ENCODE measurements at places on chromosomes 1 and 21.

DNA sequence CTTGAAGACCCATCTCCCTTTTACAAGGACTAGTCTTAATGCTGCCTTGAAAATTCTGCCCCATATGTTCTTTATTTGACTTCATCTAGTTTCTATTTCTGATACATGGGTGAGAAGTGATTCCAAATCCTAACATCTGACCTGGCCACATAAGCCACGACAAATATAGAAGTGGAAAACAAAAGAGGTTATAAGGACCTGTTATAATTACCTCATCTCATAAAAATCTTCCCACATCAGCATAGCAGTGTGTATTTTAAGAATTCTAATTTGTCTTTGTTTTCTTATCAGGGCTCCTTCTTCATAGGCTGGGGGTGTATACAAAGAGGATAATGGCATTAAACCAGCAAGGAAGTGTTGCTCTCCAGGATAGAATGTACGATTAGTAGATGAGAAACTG is 1007.4 kb downstream of the TTLL7 start:
- no peak for DNase-seq

- DNase-seq, result no peak
Observed at GRCh38 chr21:21788591-21788990, 790.4 kb downstream of the NCAM2 start.

- no peak for DNase-seq
Observed at GRCh38 chr1:101178341-101178687, 58.5 kb upstream of the S1PR1 start.

- DNase-seq, result no peak
Observed at GRCh38 chr1:2313651-2314261, 77.6 kb downstream of the MORN1 start.

DNA sequence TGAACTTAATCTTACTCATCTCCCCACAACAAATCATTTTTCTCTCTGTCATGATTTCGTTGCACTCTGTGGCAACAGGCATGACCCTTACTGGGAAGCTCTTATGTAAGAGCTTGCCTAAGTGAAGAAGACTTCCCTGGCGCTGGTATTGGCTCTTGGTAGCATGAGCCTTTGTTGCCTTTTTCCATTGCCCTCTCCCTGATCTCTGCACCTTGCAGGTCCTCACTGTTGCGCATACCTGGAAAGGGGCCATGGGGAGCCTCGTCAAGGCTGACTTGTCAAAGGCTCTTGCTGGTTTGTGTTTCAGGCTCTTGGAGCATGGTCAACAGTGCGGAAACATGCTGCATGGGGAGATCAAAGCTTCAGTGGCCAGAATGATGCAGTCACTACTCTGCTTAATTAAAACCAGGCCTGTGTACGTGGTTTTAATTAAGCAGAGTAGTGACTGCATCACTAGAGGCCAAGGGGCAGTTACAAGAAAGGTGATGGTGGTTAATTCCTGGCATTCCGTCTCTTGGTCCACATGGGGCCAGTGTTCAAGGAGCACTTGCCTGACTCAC is 141.3 kb downstream of the SPATA46 start:
- no peak for DNase-seq
